Heart right ventricle (tissue), 16 donors: ENCODE measurements at places on chromosomes 6 and 20. TPM values are rescaled to one million over a fixed set of nuclear protein-coding genes. Genes with fewer than 3 reads are reported as not detected.

DNA sequence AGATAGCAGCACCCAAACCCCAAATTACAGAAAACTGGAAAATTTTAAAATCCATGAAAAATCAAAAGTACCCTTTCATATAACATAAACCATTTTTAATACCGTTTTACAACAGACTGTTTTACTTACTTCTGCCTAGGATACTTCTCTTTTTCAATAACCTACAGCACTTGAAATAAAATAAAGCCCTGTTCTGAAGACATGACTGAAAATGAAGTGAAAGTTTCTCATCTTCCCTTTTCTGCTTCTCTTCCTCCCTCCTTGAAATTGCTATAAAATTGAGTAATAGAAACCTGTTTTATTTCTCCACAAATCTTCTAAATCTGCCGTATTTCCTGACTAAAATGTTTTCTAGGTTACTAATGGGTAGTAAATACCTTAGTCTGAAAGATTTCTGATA is 20.3 kb downstream of the MMS22L start:
- no peak for DNase-seq

Gene OR12D3
- total RNA-seq: not detected

Gene TSBP1
- total RNA-seq: not detected

- no peak for DNase-seq
Measured at GRCh38 chr6:132804251-132804650, 5.8 kb upstream of the SLC18B1 start.

GRCh38 chr20:4885877-4886276 is 115.4 kb downstream of the SLC23A2 start:
- DNase-seq: no peak

DNA sequence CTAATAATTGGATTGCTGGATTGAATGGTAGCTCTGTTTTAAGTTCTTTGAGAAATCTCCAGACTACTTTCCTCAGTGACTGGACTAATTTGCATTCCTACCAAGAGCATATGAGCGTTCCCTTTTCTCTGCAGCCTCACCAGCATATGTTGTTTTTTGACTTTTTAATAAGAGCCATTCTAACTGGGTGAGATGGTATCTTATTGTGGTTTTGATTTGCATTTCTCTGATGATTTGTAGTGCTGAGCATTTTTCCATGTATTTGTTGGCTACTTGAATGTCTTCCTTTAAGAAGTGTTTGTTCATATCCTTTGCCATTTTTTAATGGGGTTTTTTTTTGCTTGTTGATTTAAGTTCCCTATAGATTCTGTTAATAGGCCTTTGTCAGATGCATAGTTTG is 94.7 kb upstream of the AHI1 start:
- no peak for DNase-seq

DNA sequence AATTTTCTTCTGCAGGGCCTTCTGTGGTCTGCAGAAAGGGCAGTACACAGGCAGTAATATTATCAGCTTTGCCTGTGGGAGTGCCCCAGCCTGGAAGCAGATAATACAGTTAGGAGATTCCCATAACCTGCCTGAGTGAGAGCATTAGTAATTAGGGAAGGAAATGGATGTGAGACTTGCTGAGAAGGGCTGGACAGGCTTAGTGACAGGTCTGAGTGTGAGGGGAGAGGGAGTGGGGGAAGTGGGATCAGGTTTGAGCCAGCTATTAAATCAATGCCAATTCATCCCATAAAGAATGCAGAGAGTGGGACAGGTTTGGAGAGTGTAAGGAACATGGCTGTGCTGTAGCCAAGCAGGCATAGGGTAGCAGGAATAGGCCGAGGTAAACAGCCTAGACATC is 10.1 kb upstream of the CFAP206 start:
- no peak for DNase-seq

- DNase-seq: no peak
Measured at GRCh38 chr6:25942561-25943147, 12.2 kb upstream of the SLC17A2 start.

DNA sequence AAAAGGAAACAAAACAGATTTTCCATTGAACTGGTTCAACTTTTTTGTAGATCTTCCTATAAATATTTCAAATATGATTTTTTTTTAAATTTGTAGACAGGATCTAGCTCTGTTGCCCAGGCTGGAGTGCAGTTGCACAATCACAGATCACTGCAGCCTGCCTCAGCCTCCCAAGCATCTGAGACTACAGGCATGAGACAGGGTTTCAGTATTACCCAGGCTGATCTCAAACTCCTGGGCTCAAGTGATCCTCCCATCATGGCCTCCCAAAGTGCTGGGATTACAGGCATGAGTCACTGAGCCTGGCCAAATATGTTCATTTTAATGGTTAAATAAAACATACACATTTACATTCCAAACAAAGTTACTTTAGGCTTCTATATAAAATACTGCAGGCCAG is 33.6 kb downstream of the SAMHD1 start:
- DNase-seq: no peak

Gene JPH2
- total RNA-seq: 97.2 TPM

Gene ABHD16B
- not detected for total RNA-seq

DNA sequence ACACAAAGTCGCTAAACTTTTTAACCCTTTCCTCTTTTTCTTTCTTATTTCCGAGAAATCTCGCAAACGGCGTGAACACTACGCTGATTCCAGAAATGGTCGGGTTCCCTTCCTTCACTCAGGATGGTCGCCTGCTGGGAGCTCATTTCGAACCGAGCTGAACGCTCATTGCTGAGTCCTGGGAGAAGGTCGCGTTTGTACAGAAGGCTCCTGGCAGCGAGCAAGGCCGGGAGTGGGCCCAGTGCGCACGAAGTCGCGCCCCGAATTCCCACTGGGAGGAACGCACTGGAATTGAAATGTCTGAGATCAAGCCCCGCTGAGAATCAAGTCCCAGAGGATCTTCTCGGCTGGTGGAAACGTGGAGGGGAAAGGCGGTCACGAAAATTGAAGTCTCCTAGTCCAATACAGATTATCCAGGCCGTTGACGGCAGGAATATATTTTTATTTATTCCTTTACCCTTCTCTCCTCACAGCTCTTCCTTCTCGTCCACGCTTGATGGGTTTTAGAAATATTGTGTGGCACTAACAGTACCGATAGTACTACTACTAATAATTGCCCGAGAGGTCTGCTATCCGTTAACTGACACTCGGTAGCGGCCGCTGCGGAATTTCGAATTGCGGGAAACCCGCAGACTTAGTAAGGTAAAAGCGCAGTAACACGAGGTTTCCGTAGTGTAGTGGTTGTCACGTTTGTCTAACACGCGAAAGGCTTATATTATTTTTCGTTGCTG is 207.2 kb upstream of the ZNF184 start:
- no peak for DNase-seq

GRCh38 chr6:45445749-45446549 is 68.2 kb upstream of the SUPT3H start:
- peak; percentile 68 for DNase-seq

DNA sequence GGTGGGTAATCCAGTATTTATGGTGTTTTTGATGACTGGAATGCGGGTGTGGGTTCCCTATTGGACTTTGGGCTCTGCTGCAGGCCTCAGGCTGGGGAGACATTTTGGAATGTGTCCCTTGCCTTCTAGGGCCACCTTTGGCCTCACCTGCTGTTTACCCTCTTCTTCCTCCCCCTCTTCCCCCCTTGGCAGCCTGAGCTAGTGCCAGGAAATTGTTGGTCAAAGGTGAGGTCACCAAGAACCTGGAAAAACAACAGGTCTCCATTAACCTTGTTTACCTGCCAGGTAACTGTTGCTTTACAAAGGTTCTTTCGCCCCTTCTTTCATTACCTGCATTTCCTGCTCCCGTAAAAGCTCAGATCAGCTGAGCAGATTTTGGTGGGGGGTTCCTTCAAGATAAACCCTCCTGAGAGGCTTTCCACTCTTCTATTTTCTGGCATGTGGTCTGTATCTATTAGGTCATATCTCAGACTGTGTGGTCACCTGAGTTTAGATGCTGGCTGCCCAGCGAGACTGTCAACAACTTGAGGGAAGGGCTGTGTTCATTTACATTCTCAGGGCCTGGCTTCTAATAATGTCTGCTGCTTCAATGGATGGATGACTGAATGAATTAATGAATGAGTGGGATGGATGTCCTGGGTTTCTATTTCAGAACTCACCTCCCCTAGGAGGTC is 34.7 kb downstream of the VEGFA start:
- no peak for DNase-seq

Gene ADGB
- not detected for total RNA-seq

DNA sequence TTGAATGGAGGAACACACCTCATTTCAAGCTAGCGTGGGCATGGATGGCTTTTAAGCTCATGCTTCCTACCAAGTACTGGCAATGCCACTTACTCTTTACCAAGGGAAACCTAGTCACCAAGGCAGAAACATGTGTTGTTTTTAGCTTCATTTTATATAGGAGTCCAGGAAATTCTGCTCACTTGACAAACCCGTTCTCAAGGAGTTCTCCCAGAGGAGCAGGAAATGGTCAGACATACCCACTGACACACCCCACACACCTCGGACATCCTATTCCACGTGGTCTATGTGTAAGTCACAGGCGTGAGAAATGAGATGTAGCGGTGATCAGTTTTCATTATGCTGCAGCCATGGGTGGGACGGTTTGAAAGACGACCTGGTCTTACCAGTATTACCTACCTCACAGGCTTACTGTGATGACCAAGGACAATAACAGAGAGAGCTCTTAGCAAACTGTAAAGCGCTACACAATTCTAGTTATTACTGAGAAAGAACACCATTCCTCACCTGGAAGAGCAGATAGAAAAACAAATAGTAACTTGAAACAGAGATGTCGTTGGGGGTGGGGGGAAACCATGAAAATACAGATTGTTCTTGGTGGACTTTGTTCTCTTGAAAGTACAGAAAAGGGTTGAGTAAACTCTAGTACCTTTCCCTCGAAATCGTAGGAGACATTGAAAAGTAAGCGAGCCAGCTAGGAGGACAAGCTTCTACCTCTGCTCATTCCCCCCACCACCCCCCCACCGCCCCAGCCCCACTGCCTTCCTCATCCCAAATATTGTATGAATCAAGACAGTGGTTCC is 1.7 kb downstream of the CNKSR3 start:
- DNase-seq: no peak

- no peak for DNase-seq
Measured at GRCh38 chr6:153588330-153588729, 450.7 kb upstream of the OPRM1 start.

Gene TOX2
- 1.3 TPM for total RNA-seq

GRCh38 chr6:122484760-122485159 is 13.2 kb upstream of the SERINC1 start:
- DNase-seq: no peak

Gene ELOVL2
- total RNA-seq: 0.75 TPM

GRCh38 chr20:48776306-48776705 is 51.5 kb downstream of the PREX1 start:
- no peak for DNase-seq

- DNase-seq: no peak
Measured at GRCh38 chr20:37179683-37180524, 556 bp upstream of the MROH8 start.

GRCh38 chr6:156832669-156833068 is 55.5 kb downstream of the ARID1B start:
- no peak for DNase-seq

Gene GTF2H4
- 12.4 TPM for total RNA-seq

Gene VNN1
- 0.09 TPM for total RNA-seq

GRCh38 chr6:3128356-3129108 is 10.0 kb downstream of the BPHL start:
- DNase-seq: no peak

DNA sequence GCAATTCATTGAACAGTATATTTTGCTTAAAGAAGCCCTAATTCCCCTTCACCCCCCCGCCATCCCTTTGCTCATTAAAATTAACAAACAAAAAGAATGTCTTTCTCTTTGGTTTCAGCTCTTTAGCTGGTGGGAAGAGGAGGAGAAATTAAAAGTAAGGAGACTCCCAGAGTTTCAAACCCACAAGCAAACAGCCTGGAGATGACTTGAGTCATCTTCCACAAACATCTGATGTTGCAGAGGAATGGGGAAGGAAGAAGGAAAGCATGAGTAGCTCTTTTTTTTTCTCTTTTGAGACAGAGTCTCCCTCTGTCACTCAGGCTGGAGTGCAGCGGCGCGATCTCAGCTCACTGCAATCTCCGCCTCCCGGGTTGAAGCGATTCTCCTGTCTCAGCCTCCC is 189.6 kb downstream of the ADAT2 start:
- DNase-seq: no peak

DNA sequence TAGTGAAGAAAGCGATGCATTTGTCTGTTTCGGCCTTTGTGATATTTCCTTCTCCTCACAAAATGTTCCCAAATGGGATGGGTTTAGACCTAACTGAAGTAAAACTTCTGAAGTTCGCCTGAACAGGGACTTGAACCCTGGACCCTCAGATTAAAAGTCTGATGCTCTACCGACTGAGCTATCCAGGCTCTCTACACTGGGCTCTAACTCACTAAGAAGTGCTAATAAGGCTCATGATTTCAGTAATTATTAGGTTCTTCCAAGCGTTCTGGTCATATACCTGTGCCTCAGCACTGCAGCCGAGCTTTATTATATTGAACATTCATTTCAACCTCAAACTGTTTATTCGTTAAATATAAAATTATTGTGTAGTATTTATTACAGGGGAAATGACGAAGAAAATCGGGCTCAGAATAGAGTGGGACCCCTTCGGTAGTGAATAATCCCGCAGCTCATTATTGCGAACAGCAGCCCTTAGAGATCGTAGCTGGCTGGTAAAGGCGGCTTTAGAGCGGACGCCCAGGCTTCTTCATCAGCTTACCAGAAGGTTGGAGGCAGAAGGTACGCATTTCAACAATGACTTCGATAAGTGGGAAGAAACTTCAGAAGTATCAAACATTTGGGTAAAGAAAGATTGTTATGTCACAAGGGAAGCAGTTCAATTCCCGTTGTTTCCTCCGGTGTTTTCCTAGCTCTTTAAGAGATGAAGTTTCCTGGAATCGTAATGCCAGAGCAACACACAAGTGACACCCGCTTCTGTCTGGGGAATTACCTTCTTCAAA is 119.0 kb upstream of the ZNF184 start:
- no peak for DNase-seq

Gene SNAP25
- total RNA-seq: not detected

DNA sequence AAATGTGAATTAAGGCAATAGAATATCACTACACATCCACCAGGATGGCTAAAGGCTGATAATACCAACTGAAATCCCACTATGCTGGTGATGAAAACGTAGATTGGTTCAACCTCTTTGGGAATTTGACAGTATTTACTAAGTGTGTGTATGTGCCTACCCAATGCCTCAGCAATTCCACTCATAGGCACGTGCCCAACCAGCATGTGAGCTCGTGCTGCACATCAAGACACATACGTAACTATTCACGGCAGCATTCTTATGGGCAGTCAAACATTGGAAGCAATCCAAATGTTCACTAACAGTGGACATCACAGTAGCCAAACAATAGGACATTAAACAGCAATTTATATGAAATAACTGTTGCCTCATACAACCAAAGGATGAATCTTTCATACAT is 15.7 kb upstream of the AFDN start:
- DNase-seq: no peak

Gene UTRN
- 79.2 TPM for total RNA-seq

Gene MAN1A1
- 10.7 TPM for total RNA-seq

DNA sequence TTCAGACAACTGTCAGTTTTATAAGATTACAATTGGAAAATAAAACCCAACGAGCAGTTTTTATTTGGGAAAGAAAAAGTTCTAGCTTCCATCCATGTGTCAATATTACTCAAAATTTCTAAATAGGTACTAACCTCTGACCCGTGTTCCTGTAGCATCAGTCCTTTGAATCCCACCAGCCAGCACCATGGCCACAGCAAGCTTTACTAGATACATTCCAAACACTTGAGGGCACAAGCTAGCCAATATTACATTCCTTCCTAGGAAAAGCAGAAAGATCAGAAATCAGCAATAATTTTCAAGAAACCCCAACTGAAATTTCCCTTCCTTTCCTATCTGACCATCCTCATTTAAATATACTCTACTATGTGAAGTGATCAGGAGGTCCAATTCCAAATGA is 19.2 kb downstream of the ASF1A start:
- DNase-seq: no peak

Gene EDN1
- 3.3 TPM for total RNA-seq
